Urinary bladder (tissue), 4 donors: ENCODE measurements at places on chromosomes 7 and 10. TPM values are rescaled to one million over a fixed set of nuclear protein-coding genes. Genes with fewer than 3 reads are reported as not detected.

The OR6V1 gene
- total RNA-seq = not detected

The PRRT4 gene
- total RNA-seq = 1.4 TPM

The SLC16A9 gene
- total RNA-seq = 9.2 TPM

The PAPOLB gene
- total RNA-seq = 2.2 TPM

The ADARB2 gene
- 0.26 TPM for total RNA-seq

The PLEKHS1 gene
- 0.42 TPM for total RNA-seq
